ENCODE measurements at places on chromosomes 4 and X.
A peak's percentile ranks its signal among the peaks of the same experiment; 100 is the strongest.

GRCh38 chr4:113344100-113344499 lies 294.6 kb downstream of the ANK2 start:
- no peak for DNase-seq

DNA sequence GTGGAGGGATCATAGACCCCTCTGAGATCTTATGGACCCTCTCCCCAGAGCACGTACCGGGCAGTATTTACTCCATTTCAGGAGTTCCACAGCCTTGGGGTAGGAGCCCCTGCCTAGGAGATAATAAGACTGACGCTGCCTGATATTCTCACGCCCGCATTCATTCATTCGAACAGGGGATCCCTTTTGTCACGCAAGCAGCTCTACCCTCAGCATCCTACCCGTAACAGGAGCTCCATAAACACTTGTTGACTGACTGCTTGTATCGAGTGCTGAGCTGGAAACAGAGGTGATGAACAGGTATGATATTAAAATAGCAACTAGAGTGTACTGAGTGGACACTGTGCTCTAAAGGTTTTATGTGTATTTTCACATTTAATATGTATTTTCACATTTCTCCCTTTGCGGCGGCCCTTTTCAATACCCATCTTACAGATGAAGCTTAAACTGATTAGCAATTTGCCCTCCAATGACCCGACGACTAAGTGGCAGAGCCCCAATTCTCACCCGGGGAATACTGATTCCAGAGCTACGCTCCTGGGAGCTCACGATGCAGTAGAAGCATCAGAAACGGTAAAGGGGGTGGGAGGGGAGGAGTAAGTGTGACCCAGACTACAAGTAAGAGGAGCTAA lies 888 bp downstream of the RAB28 start:
- DNase-seq = no peak

DNA sequence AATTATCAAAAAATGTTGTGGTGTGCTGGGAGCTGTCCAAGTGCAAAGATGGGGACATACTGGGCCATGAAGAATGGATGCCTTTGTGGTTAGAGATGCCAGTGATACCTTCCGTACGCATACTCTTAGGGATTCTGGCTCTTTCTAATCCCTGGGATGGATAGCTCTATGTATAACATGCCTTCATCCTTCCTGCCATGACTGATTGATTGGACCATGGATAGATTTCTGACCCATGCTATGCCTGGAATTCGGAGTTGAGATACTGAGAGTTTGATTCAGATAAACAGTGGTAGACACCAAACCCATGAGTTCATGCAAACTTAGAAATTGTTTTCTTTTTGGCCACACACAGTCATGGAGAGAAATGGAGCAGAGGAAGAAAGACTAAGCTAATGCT lies 147.2 kb upstream of the WDFY3 start:
- DNase-seq = no peak

- no peak for DNase-seq
These were observed 101.5 kb downstream of the DMD start for GRCh38 chrX:33109858-33110257.

DNA sequence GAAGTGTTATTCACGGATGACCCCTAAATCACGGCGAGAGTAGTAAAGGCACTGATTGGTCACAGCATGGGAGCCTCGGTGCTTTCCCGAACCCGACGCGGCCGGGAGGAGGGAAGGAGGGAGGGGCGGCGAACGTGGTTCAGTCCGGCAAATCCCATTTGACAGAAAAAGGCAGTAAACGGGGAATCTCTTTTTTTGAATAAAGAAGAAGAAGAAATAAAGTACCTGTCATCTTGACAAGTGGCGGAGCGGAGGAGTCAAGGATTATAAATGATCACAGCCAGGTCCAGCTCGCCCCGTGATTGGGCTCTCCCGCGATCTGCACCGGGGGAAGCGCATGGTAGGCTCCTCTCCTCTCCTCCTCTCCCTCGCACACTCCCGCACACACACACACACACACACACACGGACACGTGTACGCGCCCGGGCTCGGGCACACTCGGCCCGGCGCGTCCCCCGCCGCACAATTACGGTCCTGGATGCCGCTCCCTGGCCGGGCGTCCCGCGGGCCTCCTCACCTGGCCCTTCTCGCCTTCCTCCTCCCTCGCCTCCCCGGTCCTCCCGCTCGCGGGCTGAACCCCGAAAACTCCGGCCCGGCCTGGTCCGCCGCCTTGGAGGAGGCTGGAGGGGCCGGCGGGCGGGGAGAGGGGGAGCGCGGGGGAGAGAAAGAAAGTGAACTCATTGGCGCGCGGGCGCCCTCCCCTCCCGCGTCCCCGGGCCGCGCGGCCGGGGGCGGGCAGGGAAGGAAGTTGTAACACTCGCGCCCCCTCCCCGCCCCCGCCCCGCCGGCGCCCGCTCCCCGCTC lies 99.2 kb upstream of the TENM3 start:
- DNase-seq = no peak

- DNase-seq = no peak
These were observed 8.7 kb downstream of the TADA2B start for GRCh38 chr4:7051905-7052304.

DNA sequence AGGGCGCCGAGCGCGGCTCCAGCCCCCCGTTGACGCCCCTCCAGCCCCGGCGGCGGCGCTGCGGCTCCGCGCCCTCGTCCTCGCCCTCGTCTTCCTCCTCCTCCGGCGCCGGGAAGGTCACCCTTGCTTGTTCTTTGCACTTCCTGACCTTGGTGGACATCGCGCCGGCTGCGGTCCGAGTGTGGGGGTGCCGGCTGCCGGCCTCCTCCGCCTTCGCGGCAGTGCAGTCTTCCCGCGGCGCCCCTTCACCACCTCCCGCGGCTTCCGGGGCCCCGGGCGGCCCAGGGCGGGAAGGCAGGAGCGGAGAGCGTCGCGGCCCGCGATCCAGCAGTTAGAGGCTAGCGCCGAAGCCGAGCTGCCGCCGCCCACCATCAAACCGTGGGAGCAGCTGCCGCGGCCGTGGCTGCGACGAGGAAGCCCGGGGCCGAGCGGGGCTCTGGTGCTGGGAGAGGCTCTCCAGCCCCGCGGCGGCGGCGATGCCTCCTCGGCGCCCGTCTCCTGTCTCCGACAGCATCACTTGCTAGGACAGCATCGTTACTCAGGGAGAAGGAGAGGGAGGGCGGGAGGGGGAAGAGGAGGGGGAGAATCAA lies at the start of gene TRPC3:
Gene TRPC3 (minus strand): TSS at position 540 of the 590 bp plus-strand sequence. CDS start 380 bp downstream, at position 160.
- peak; percentile 36 for DNase-seq

GRCh38 chr4:107467461-107467860 lies 252.6 kb downstream of the PAPSS1 start:
- DNase-seq = no peak

- DNase-seq = no peak
These were observed 472.5 kb downstream of the PCDH10 start for GRCh38 chr4:133621628-133622027.

GRCh38 chr4:90745176-90745575 lies 618.0 kb downstream of the CCSER1 start:
- no peak for DNase-seq

- no peak for DNase-seq
These were observed 568 bp downstream of the NIPAL1 start for GRCh38 chr4:48017108-48017571.

DNA sequence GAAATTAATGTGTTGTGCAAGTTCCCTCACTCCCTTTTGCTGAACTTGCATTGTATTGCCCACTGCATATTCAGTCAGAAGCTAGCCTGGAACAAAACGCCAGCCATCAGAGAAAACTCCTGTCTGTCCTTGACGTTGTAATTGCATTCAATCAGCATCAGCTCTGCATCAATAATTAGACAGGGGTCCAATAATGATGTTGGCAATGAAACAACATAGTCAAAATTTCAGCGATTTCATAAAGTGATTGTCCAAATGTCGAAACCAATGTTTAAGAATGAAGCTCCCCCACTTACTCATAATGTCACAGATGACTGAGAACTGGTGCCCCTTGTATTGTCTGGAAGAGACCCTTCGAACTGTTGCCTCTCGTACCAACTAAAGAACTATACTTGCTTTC lies 504.2 kb upstream of the TENM3 start:
- no peak for DNase-seq

- DNase-seq = no peak
These were observed 32.9 kb downstream of the RAI2 start for GRCh38 chrX:17828171-17828570.

DNA sequence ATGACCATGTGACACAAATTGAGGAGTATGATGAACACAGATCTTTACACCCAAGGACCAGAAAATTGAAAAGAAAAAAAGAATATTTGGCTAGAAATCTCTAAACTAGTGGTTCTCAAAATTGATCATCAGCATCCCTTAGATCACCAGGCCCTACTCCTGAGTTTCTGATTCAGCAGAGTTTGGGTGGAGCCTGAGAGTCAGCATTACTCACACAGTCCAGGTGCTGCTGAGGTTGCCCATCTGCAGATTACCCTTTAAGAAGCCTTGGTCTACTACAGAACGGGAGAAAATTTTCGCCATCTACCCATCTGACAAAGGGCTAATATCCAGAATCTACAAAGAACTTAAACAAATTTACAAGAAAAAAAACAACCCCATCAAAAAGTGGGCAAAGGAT lies 182.8 kb downstream of the MOSPD2 start:
- no peak for DNase-seq

DNA sequence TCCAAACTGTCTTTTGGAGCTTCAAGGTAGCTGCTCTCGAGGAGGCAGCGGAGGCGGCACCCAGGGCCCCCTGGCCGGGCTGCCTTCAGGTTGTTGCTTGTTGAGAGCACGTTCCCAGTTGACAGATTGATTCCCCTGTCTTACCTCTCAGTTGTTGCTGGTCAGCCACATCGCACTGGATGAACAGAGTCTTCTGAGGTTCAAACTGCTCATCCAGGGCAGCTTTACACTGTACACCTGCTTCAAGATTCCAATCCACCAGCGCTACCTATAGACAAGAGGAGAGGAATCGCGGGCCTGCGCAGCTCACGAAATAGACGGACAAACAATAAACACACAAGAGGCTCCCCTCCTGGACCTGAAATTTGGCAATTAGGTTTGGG lies 497 bp downstream of the HPGD start:
- no peak for DNase-seq

GRCh38 chr4:52962721-52963120 lies 100.6 kb downstream of the RASL11B start:
- DNase-seq = no peak

GRCh38 chrX:13750812-13751211 lies 16.3 kb downstream of the OFD1 start:
- no peak for DNase-seq

- DNase-seq = no peak
These were observed 11.4 kb downstream of the ARSD start for GRCh38 chrX:2917767-2918166.

DNA sequence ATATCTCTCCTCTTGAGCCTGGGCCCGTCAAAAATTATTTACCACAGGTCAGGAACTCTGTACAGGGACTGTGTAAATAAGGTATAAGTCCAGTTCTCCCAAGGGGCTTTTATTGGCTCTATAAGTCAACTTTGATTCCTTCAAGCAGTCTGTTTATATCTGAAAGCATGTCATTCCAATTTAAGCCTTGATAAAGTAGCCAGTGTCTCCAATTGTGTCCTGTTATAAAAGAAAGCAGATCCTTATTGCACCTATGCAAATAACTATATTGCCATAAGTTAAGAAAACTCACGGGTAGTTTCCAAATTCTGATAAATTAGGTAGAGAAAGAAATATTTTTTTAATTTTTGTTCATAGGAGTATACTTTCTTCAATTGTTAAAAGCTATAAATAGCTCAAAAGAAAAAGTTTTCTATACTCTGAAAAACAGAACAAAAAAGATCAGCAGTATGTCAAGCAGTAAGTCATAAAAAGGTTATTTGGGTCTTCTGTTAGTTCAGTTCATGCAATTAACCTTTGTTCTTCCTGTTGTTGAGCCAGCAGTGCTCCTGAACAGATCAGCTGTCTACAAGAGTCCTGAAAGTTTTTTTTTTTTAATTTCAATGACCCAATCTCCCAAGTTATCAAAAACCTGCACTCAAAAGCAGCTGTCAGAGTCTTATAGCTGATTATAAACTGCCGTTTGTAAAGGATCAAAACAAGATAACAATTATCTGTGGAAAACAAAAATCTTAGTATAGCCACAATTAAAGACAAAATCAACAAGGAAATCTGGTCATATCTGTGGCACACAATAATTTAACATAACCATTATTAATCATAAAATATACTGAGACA lies 178.4 kb upstream of the GALNT7 start:
- no peak for DNase-seq

- no peak for DNase-seq
These were observed 119.2 kb downstream of the IRF2 start for GRCh38 chr4:184355111-184355604.

GRCh38 chr4:57550198-57550597 lies 440.0 kb upstream of the IGFBP7 start:
- DNase-seq = no peak

- DNase-seq = no peak
These were observed 147.4 kb upstream of the RXFP1 start for GRCh38 chr4:158374318-158374717.

- DNase-seq = no peak
These were observed 20.8 kb upstream of the SERTM2 start for GRCh38 chrX:111490688-111491087.

DNA sequence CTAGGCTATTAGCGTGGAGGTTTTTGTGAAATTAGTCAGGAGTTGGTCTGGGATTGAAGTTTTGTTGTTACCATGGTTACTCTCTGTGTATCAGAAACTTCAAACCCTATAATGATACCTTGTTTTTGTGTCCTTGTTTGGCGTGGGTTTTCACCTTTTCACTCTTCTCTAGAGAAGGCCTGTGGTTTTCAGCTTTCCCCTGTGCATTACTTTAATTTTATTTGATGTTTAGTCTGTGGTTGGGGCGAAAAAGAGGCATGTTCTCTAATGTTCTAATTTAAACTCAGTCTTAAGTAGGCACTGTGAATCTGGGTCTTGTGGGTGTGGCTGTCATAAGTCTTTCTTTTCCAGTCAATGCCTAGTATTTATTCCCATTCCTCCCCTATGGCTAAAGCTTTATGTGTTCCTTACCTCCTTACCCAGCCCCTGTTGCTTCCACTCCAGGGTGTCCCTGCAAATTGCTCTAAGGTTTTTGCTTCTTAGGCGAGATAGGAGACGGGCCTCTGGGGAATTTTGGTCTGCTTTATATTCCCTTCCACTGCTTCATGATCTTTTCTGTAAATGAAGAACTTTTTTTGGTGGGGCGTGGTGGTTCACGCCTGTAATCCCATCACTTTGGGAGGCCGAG lies 326.3 kb upstream of the ZCCHC13 start:
- DNase-seq = no peak

- no peak for DNase-seq
These were observed 171.3 kb downstream of the PTTG2 start for GRCh38 chr4:38131371-38132091.

GRCh38 chrX:41963348-41963747 lies 40.0 kb upstream of the CASK start:
- DNase-seq = no peak

- DNase-seq = no peak
These were observed 8.9 kb upstream of the NAA11 start for GRCh38 chr4:79334783-79335182.

- DNase-seq = no peak
These were observed 220.0 kb downstream of the ENOX2 start for GRCh38 chrX:130682990-130683389.
